ENCODE measurements at places on chromosomes 2 and 18. TPM values are rescaled to one million over a fixed set of nuclear protein-coding genes. Genes with fewer than 3 reads are reported as not detected.

- DNase-seq, result no peak
Observed at GRCh38 chr18:74766251-74766650, 168.6 kb downstream of the ZNF407 start.

- no peak for DNase-seq
Observed at GRCh38 chr2:151297882-151298281, 8.4 kb upstream of the NMI start.

CXCR1 gene
- not detected for polyA plus RNA-seq

UGT1A8 gene
- polyA plus RNA-seq, result 0.03 TPM

All from H1 (cell line).